ENCODE measurements at places on chromosomes 1 and 21. TPM values are rescaled to one million over a fixed set of nuclear protein-coding genes. Genes with fewer than 3 reads are reported as not detected.

Gene NHLH1
- not detected for total RNA-seq

DNA sequence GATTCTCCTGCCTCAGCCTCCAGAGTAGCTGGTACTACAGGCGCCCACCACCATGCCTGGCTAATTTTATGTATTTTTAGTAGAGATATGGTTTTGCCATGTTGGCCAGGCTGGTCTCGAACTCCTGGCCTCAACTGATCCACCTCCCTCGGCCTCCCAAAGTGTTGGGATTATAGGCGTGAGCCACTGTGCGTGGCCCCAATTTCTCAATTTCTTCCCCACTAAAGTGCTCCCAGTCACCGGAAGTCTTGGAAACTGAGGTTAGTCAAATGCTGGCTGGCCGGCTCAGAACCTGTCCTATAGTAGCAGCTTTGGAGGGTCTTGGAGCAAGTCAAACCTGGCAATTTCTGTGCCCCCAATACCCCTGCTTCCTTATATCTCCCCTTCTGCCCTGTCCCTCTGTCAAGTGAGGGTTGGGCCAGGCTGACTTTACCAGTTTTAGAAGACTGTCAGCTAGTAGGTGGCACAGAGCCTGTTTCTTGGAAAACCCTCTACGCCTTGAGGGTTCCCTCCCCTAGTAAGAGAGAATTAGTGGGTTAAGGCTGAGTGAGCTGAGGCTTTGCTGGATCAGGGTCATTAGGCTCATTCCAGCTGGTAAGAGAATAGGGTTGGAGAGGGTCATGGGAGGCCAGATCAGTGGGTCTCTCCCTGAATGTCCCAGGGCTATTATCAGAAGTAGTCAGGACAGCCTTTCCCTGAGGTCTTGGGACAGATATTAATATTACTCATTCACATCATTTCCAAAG lies 8.3 kb upstream of the EPB41 start:
- DNase-seq, result no peak

- DNase-seq, result no peak
Observed at GRCh38 chr1:41894101-41894807, 24.5 kb downstream of the HIVEP3 start.

DNA sequence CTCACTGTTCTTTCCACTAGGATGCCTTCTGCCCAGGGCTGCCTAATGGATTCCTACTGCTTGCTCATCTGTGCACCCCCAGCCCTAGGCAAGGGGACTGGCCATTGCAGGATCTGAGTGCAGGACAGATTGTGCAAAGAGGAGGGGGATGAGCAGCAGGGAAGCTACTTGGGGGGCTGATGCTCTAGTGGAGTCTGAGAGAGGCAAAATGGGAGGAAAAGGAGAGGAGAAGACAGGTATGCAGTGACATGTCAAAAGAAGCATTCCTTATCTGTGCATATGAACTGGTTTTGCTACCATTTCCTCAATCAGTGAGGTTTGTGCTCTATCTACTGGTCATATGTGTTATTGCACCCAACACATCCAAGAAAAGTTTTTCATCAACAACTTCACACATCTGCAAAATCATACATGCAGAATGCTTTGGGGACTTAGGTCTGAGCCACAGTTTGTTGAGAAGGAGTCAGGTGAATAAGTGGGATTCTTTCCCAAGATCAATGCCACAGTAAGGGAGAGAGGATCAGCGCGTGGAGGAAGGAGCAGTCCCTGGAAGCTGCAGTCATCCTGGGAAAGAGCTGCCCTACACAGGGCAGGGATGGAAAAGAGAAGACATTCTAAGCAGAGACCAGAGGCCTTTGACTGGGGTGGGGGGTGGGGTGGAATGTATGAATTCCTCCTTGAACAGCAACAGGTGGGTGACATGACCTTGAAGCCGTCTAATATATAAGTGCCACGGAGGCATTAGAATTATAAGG lies 14.4 kb downstream of the SLC5A9 start:
- DNase-seq, result no peak

Measured in ascending aorta (tissue), 2 donors.